Activated naive CD4-positive, alpha-beta T cell treated with anti-CD3 and anti-CD28 coated beads, Interleukin-2, amount 50 U/mL, for 16 hours (primary cell): ENCODE measurements at places on chromosomes 11 and 22.

DNA sequence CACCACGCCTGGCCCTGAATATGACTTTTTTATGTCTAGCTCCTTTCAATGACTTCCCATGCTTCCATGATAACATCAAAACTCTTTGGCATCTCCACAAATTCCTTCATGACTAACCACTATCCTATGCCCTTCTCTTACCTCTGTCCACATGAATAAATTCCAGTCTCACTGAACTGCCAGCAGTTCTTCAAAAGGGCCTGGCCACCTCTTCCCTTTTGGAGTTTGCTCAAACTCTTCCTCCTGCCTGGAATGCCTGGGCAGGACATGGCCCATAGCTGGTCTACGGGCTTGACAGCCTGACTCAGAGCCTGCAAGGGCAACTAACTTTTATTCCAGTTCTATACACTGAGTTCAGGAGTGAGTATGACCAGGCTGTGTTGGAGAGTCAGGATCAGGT is 41.8 kb upstream of the ZBTB16 start:
- no peak for DNase-seq

- DNase-seq = no peak
Measured at GRCh38 chr11:3207526-3208189, 11.0 kb downstream of the MRGPRG start.

DNA sequence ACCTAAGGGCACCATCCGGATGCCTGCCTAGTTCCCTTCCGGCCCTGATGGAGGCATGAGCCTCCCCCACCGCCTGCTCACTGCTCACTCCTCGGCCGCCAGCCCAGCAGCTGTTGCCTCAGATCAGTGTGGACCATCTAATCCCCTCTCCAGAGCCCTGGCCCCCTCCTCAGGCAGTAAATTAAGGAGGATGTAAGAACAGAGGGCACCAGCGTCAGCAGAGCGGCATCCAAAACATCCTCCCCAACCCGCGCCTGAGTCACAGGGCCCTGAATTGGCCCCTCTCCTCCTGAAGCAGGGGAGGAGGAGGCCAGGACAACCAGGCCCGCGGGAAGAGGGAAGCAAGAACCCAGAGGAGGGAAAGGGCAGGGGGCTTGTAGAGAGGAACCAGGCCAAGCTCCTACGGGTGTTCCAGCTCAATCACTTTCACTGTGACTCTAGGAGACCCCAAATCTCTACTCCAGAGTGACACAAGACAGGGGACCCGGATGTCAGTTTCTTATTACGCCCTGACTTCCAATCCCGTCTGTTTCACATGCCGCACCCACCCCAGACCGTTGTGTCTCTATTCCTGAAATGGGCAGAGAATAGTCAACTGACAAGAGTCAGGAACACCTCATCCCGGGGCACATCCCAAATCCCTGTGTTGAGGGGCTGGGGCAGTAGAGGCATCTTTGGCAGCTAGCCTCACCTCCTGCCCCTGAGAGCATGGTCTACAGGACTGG is 31.3 kb upstream of the MYOD1 start:
- DNase-seq = no peak

DNA sequence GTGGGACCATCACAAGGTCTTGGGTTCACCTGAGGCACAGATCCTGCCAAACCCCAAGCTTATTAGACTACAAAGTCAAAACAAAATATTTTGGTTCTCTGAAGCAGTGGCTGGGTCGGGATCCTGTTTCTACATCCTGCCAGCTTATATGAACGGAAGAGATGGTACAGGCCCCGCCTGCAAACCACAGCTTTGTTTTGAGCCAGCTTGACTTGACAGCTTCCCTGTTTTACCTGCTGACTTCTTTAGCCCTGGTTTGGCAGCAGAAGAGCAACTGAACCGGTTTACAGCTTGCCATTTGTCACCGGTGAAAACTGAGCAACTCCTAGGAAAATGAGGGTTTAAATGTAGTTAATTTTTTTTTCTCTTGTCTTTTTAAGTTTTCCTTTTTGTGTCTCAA is 11.4 kb downstream of the PACS1 start:
- DNase-seq = peak; percentile 53

DNA sequence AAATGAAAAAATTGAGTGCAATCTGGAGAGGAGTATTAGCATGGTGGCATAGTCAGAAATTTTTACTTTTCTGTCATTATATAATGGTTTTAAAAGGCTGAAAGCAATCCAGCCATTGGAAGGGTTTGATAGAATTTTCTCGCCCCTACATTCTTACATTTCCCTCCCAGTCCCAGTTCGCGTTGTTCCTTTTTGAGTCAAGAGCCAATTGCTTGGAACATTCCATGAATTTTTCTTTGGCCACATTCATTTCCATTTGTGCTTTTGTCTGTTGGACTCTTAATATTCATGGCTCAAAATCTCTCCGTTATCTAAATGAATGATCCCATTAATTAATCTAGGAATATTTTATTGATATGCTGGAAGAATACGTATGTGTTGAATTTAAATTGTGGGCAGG is 66.0 kb downstream of the GRK3 start:
- DNase-seq = no peak

DNA sequence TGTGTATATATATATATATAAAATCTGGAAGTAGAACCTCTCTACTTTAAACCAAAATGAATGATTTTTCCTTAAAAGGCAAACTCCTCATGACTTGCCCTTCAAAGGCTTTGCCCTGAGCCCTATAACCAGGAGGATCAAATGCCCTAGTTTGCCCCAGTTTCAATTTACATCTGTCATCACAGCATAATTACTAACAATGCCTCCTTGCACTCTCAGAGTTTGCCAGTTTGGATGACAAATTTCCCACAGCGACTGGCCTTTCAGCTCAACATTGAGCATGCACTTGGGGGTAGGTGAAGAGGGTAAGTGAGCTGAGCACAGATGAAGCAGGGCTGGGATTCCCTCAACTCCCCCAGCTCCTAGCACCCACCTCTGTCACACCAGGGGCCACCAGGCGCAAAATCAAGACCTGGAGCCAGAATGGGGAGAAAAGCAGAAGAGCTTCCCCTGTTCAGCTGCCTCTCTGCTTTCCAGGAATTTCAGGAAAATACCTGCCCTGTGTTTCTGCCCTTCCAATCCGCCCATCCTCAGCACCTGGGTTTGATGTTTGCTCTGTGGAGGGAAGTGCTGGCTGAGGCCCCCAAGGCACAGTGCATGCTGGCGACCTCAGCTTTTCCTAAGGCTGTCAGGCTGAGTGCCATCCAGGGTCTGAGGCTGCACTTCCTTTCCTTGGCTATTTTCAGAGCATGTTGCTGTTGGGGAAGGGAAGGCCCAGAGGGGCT is 67.5 kb downstream of the ADAMTS15 start:
- DNase-seq = no peak

DNA sequence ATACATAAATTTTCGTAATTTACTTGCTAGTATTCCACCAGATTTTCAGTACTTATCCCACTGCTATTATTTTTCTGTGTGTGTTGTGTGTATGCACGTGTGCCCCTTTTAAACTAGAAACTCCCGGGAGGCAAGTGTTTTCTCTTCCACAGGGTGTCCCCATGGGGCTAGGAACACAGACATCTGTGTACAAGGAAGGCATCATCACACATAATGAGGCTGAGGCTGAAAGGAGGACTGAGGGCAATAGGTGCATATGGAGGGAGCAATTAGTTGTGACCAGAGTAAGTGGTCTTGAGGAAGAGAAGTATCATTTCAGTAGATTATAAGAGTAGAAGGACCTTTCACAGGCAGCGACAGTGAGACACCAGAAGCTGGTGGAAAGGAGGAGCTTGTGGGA is 2.1 kb upstream of the DPAGT1 start:
- DNase-seq = no peak

DNA sequence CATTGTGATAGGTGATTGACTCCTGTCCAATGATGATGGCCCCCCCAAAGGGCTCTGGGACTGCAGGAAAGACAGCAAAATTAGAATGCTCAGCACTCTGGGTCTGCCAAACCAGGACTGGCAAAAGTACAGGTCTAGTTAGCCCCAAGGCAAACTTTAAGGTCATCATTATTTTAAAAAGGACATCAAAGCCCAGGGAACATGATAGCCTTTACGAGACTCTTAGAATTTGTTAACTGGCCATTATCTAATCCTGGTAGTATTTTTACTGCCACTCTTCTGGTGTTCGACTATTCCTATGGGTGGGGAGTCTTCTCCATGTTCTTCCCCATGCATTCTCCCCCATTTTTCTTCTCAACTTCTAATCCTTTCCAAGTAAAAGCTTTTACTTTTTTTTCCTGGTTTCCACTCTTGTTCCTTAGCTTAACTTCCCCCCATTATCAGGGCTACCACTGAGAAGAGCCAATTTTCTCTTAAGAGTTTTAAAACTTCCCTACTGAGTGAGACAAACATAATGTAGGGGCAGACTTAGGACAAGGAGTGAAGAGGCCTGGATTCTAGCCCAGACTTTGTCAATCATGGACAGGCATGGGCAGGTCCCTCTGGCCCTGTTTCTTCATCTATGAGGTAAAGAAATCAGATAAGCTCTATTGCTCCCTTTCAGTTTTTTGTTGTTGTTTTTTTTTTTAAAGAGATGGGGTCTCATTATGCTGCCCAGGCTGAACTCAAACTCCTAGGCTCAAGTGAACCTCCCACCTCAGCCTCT is 7.1 kb downstream of the DDB1 start:
- DNase-seq = no peak

DNA sequence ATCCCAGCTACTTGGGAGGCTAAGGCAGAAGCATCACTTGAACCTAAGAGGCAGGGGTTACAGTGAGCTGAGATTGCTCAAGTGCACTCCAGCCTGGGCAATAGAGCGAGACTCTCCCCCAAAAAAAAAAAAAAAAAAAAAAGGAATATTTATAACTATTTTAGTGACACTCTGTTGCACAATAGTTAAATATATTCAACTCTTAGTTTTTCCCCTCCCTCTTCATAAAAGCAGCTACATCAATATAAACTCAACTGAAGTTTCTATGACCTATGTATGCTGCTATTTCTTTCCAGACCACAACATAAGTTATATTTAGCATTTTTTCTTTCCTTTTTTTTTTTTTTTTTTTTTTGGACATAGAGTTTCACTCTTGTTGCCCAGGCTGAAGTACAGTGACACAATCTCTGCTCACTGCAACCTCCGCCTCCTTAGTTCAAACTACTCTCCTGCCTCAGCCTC is 19.2 kb downstream of the CELF1 start:
- no peak for DNase-seq

- no peak for DNase-seq
Measured at GRCh38 chr11:57116654-57117053, 65.1 kb upstream of the LRRC55 start.

DNA sequence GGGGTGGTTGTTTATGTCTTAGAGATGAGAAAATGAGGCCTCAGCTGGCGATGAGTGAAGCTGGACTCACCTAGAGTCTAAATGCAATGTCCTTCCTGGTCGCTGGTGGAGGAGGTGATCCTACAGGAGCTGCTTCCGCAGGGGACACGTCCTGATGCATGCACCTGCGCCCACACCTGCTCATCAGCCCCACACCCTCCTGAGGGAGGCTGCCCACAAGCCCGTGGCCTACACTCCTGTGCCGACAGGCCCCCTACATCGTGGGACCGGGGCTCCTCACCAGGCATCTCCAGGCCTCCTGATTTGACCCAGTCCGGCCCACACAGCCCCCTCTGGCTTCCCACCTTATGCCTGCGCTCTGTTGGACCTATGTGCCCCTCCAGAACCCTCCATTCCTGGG is 857.2 kb downstream of the TBC1D22A start:
- no peak for DNase-seq

DNA sequence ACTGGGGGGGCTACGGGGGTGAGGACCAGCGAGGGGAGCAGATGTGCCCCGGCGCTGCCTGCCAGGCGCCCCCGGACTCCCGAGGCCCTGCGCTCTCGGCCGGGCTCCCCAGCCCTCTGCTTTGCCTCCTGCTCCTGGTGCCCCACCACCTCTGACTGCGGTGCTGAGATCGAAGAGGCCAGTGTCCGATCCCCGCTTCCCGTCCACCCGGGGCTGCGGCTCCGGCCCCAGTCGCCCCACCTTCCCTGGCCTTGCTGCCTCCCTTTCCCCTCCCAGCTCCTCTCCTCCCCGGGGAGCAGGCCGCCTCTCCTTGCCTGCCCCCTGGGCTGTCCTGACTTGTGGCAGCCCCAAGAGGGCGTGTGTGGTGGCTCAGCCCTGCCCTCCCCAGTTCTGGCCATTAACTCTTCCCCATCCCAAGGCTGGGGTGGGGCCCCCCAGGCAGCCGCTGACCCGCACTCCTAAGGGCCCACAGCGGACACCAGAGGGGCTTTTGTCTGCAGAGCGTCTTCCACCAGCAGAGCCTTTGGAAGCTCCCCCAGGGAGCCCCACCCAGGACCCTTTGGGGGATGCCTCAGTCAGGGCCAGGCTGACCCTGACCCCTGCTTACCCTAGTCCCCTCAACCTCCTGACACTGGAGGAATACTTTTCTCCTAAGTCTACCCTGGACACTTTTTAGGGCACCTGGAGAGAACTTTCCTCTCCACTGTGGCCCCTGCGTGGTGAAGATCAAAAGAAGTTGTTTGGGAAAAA is 16.6 kb downstream of the RTN4RL2 start:
- peak; percentile 44 for DNase-seq
